ENCODE measurements at places on chromosomes 2 and 18.

DNA sequence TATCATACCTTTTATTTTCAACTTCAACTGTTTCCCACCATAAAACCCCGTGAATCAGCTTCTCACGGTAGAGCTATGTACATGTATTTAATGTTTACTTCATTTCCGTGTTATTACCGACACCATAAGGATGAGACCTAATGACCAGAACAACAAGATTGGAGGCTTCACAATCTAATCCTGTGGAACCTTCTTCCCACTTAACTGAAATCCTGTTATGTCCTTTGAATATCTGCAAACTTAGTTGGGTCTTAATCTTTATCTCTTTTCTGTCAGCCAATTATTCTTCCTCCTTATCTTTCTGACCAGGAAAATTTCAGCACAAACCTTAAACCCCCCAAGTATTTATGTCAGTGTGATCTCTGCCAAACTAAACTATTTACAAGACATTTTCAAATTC is 214.4 kb downstream of the TMX3 start:
- no peak for DNase-seq

DNA sequence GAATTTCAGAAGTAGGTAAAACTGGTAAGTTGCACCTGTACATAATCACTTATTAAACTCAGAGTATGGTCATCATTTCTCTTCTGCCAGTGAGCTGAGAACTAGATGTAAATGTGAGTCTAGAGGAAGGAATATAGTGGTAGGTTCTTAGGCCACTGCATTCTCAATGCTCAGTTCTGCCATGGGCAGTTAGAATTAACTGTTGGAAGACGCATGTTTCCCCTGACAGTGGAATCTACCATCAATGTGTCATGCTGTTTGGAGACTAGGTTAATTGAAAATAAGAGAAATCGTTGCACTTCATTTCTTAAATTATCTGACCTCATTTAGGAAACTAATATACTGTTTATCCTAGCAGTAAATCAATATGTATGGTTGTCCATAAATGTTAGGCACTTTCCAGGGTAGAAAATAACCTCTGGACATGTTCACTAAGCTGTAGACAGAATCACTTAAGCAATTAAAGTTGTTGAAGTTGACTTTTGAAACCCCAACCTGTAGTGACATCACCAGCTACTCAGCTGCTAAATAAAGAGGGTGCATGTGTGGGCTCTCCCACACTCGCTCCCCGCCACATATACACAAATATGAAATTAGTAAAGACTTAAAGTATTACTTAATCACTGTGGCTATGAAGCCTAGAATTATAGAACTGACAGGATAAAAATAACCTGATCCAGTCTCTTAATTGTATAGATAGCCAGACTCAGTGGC is 91.5 kb upstream of the NOSTRIN start:
- DNase-seq = no peak

DNA sequence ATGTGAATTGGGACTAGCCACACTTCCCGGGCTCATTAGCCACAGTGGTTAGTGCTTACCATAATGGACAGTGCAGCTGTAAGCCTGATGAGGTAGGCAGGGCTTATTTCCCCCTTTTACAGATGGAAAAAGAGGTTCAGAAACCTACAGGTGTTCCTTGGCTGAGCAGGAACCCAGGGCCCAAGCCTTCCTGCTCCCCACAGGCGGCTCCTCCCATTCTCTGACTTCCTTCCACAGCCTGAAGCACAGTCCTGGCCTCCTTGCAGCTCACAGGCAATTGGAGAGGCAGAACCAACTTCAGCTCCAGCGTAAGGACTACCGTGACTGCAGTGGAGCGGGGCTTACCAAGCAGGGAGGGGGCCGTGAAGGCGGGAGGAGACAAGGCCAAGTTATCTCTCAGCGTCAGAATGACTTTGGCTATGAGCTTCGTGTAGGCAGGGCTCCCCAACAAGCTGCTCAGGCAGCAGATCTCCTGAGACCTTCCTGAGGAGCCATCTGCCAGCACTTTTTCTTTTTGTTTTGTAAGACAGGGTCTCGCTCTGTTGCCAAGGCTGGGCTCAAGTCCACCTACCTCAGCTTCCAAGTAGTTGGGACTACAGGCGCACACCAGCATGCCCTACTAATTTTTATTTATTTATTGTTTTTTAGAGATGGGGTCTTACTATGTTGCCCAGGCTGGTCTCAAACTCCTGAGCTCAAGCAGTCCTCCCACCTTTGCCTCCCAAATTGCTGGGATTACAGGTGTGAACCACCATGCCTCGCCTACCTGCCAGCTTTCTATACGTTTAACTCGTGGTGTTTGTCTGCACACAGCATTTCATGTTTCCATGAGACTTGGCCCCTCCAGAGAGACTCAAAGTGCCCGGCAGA is 34.2 kb upstream of the NT5DC4 start:
- DNase-seq = no peak

GRCh38 chr18:3347286-3347803 is 85.4 kb downstream of the MYL12B start:
- no peak for DNase-seq

DNA sequence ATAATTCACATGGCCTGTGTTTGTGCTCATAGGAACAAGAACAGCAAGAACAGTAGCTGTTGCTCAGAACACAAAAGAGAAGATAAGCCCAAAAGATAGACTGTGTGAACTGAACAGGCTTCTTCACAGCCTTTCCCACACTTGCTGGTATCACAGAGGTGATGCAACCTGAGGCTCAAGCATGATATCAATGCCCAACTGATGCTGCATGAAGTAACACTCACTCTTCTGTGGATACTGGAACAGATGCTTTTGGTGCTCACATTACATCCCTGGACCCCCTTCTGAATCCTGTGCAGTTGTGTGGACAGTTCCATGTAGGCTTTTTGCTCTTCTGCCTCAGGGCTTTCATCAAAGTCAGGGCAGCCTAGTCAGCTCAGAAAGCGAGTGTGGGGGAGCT is 88.4 kb upstream of the RND3 start:
- no peak for DNase-seq

GRCh38 chr2:108911401-108911800 is 77.6 kb downstream of the EDAR start:
- DNase-seq = no peak

DNA sequence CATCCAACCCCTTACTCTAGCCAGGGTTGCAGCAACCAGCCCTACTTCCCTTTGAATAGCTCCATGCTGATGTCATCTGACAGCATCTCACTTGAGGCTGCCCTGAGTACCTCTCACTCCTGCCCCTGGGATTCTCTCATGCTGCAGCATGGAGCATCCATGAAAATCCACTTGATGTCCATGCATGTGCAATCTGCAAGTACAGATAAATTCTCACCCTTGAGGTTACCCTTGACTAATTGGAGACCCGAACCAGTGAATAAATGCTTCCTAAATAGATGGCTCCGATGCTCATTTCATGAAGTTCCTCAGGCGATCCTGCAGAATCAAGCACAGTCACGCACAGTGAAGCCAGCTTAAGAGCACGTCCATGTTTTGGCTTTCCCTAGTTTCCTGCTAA is 298.3 kb downstream of the RBM43 start:
- DNase-seq = no peak

GRCh38 chr2:109272461-109272860 is 143.5 kb downstream of the SH3RF3 start:
- DNase-seq = no peak

DNA sequence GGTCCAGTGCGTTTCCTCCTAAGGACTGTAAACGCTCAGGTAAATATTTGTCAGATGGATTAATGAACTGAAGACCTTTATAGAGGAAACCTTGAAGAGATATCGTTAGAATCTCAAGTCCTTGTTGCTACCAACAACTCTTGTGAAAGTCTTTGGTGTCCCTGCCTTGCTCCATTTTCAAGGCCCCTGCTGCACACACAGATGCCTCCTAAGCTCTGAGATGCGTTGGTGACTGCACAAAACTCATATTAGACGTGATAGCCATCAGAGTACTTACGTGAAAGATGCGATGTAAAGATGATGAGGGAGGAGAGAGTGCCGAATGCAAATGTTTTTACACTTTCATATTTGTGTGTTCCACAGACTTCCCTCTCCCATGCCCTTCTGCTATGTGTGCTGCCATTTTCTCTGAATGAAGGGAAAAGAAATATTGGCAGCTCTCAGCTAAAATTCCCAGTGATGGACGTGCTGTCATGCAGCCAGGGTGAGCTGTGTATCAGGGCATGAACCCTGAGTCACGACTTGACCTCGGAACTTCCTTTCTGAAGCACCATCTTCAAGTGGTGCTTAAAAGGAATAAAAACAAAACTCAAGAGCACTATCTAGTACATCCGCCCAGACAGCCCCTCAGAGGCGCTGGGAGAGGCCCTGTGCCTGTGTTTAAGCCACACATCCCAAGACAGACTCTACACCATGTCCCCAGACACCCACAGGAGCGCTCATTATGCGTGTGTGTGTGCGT is 117.4 kb downstream of the FAM210A start:
- no peak for DNase-seq
